Esophagus muscularis mucosa (tissue), 4 donors: ENCODE measurements at places on chromosomes 16 and 17. TPM values are rescaled to one million over a fixed set of nuclear protein-coding genes. Genes with fewer than 3 reads are reported as not detected.

DNA sequence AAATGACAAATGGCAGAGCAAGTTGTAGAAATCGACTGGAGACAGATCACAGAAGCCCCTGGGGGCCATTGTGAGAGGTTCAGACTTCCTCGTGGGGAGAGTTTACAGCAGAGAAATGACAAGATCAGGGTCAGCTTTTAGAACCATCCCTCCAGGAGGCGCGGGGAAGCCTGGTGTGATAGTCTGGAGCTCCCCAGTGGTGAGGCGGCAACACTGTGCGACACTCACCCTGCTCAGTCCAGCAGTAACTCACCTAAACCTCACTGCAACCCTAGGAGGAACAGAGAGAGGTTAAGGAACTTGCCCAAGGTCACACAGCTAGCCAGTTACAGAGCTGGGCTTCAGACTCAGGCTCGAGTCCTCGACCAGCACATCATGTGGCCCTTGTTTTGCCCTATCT, 123.4 kb upstream of the IRX3 start:
- no peaks in the 10 kb centered on the region for H3K27me3 ChIP-seq
- no peak for DNase-seq
- H3K36me3 ChIP-seq = no peaks in the 10 kb centered on the region
- no peak overlapping the region for H3K4me3 ChIP-seq
- H3K4me1 ChIP-seq = peaks cover 9% of the 10 kb centered on the region

GRCh38 chr17:81230043-81230820, 7.5 kb upstream of the CEP131 start:
- H3K4me3 ChIP-seq = no peak overlapping the region
- no peak for DNase-seq
- H3K27me3 ChIP-seq = no peaks in the 10 kb centered on the region
- H3K36me3 ChIP-seq = peaks cover 70% of the 10 kb centered on the region
- H3K4me1 ChIP-seq = no peaks in the 10 kb centered on the region

GRCh38 chr16:19804538-19805323, 79.9 kb downstream of the GPRC5B start:
- no peak overlapping the region for H3K4me3 ChIP-seq
- no peaks in the 10 kb centered on the region for H3K27me3 ChIP-seq
- H3K27ac ChIP-seq = no peak overlapping the region

- DNase-seq = no peak
- H3K4me3 ChIP-seq = no peak overlapping the region
- no peaks in the 10 kb centered on the region for H3K36me3 ChIP-seq
- H3K27me3 ChIP-seq = no peaks in the 10 kb centered on the region
- no peak overlapping the region for H3K27ac ChIP-seq
- peaks cover 12% of the 10 kb centered on the region for H3K4me1 ChIP-seq
Observed at GRCh38 chr16:53632526-53632925, 71.1 kb downstream of the RPGRIP1L start.

DNA sequence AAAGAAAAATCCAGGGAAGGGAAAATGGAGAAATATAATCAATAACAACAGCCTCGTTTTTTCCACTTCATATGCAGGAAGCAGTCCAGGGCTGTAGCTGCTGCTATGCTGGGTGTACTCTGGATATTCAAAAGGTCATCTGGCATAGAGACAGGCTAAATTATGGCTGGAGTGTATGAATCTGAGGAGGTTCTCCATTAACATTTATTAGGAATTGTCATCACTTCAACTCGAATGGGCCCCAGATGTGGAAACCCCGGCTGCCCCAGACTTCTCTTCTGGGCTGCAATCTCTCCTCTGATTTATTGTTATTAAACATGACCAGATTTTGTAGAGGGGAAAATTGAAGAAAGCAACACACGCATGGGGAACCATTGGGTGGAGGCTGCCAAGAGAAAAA, 33.5 kb upstream of the SKAP1 start:
- no peak overlapping the region for H3K4me3 ChIP-seq
- H3K4me1 ChIP-seq = no peaks in the 10 kb centered on the region
- H3K36me3 ChIP-seq = no peaks in the 10 kb centered on the region
- peaks cover 53% of the 10 kb centered on the region for H3K27me3 ChIP-seq
- no peak overlapping the region for H3K27ac ChIP-seq

DNA sequence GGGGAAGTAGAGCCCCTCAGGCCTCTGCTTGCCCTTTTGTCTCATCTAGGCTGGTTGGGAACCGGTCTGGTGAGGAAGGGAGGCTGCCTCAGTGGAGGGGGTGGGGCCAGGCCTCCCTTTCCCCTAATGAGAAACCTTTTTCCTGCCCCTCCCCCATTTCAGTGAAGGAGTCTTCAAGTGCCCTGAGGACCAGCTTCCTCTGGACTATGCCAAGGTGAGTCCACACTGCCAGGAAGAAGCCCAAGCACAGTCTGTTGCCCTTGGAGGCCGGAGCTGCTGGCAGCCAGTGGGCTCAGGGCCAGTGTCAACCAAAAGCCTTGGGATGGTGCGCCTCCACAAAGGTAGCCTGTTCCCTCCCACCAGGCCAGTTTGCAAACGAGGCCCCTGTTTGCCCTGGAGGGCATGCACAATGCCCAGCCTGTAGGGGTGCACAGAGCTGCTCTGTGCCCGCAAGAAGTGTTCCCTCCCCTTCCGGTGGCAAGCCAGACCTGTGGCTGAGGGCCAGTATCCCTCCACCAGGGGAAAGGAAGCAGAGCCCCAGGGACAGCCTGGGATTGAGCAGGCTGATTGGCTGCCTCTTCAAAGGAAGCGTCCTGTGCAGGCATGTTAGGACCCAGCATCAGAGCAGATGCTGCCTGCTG, 3.4 kb downstream of the TRAF4 start:
- no peak overlapping the region for H3K4me3 ChIP-seq
- no peaks in the 10 kb centered on the region for H3K27me3 ChIP-seq
- peaks cover 65% of the 10 kb centered on the region for H3K4me1 ChIP-seq
- H3K27ac ChIP-seq = peak overlapping the region; percentile 95
- DNase-seq = no peak

- no peaks in the 10 kb centered on the region for H3K36me3 ChIP-seq
- H3K4me3 ChIP-seq = no peak overlapping the region
- peaks cover 39% of the 10 kb centered on the region for H3K4me1 ChIP-seq
- no peaks in the 10 kb centered on the region for H3K27me3 ChIP-seq
- no peak overlapping the region for H3K27ac ChIP-seq
- DNase-seq = no peak
Observed at GRCh38 chr17:75976175-75976848, 2.7 kb downstream of the ACOX1 start.

GRCh38 chr17:61669522-61669921, 78.5 kb upstream of the NACA2 start:
- no peaks in the 10 kb centered on the region for H3K27me3 ChIP-seq
- H3K27ac ChIP-seq = no peak overlapping the region
- no peaks in the 10 kb centered on the region for H3K36me3 ChIP-seq

DNA sequence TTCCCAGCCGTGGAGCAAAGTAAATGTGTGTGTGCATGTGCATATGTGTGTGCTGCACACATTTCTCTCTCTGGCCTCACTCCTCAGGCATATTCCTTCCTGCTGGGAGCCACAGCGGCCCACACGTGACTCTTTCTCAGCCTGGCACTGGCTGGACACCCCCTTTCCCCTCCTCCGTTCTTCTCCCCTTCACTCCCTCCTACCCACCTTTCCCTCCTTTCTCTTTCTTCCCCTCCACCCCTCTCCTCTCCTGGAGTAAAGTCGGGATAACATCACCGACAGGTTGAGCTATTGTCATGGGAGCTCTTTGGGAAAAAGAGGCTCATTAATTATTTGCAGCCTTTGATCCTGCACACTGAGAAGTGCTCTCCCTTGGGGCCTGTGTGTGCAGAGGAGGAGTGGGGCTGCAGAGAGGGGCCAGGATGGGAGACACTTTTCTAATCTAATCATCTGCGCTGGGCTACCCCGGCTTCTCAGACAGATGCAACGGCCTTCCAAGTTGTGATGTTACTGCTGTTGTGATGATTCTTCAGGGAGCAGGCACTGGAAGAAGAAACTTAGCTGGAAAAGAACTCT, 126.3 kb upstream of the HSBP1 start:
- H3K36me3 ChIP-seq = no peaks in the 10 kb centered on the region
- H3K4me1 ChIP-seq = no peaks in the 10 kb centered on the region
- no peak overlapping the region for H3K27ac ChIP-seq
- no peaks in the 10 kb centered on the region for H3K27me3 ChIP-seq
- DNase-seq = no peak

DNA sequence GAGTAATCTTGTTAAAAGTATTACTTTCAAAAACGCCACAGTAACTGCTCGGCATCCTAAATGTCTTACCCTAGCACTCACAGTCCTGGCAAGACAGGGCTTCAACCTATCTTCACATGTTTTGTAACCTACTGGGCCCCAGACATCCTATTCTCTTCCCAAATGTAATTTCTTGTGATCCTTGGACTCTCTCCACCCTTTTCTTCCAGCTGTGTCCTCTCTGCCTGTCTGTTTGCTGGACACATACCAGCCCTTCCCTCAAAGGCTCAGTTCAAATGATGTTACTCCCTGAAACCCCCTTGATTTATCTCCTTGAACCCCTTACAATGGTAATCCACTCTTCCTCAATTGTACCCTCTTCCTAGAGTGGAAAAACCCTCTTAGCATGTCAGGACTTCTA, 60.1 kb upstream of the CNEP1R1 start:
- peaks cover 27% of the 10 kb centered on the region for H3K27me3 ChIP-seq
- no peak overlapping the region for H3K27ac ChIP-seq
- no peak for DNase-seq
- H3K36me3 ChIP-seq = no peaks in the 10 kb centered on the region
- H3K4me1 ChIP-seq = peaks cover 8% of the 10 kb centered on the region

GRCh38 chr17:13114601-13115031, 96.8 kb upstream of the ELAC2 start:
- H3K27me3 ChIP-seq = peaks cover 39% of the 10 kb centered on the region
- no peak overlapping the region for H3K4me3 ChIP-seq
- H3K4me1 ChIP-seq = no peaks in the 10 kb centered on the region
- H3K27ac ChIP-seq = no peak overlapping the region
- DNase-seq = no peak

- H3K27ac ChIP-seq = peak overlapping the region; percentile 99
- no peak for DNase-seq
- no peaks in the 10 kb centered on the region for H3K27me3 ChIP-seq
- no peaks in the 10 kb centered on the region for H3K36me3 ChIP-seq
- peaks cover 29% of the 10 kb centered on the region for H3K4me1 ChIP-seq
Observed at GRCh38 chr16:69563605-69564580, 1.9 kb upstream of the NFAT5 start.

The GAS2L2 gene
- 0.80 TPM for total RNA-seq

The EVPLL gene
- not detected for total RNA-seq

The KRT23 gene
- total RNA-seq = 0.50 TPM
